Cortex of kidney (tissue), 1 donor: ENCODE measurements at places on chromosomes 6 and 20.

GRCh38 chr20:3237011-3237957, 1.7 kb downstream of the SLC4A11 start:
- no peak for DNase-seq

DNA sequence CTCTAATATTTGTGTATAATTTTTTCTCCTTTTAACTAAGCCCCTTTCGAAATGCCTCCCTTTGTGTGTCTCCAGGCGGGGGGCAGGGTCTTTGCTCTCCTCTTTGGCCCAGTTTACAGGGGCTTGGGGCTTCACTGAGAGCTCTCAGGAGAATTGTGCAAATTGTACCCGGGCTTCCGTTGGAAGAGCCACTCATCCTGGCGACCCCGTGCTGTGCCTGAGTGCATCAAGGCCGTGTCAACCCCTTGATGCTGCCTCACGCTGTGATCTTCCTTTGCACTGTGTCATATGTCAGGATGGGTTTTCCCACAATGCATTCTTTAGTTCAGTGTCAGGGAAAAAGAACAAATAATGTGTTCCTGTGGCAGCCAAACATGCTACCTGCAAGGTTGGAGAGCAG, 118.0 kb upstream of the POU3F2 start:
- DNase-seq = no peak

- DNase-seq = no peak
These were observed 132.2 kb upstream of the CST7 start for GRCh38 chr20:24816907-24817306.

DNA sequence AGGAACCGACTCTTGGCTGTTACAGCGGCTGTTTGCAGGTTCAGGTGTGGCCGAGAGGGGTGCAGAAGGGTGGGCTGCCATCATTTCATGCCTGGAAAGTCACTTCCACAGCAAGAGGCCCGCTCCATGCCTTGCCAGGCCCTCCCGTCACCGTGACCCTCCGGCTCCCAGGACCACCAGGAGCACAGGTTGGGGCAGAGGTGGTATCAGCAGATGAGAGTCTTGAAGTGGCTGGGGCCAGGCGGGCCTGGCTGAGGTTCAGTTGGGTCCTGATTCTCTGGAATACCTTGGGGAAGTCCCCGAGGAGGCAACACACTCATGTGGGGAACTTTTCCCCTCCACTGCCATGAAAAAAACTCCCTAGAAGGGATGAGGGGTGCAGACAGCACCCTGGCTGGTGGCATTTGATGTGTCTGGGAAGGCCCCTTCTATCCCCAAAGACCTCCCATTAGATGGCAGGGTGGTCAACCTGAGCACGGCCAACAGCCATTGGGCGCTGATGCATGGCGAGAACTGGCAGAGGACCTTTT, 34.2 kb upstream of the IRF4 start:
- no peak for DNase-seq

DNA sequence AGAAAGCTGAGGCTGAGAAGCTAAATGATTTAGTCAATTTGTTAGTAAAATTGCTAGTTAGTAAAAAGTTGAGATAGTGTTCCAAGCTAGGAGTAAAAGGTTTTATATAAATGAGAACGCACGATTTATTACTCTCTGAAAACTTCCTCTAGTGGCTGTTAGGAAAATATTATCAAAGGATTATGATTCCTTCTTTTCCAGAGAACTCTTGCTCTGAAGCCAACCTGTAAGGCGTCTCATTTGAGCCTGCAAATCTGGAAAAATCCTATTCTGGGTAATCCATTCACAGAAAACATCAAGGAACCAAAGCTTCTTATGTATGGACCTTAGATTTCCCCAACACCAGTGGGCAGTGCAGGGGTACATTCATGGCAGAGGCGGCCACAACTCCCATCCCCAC, 252.7 kb downstream of the SOD2 start:
- DNase-seq = no peak
